Ovary (tissue), 10 donors: ENCODE measurements at places on chromosomes 12 and 14. TPM values are rescaled to one million over a fixed set of nuclear protein-coding genes. Genes with fewer than 3 reads are reported as not detected.

TMPRSS12 gene
- not detected for total RNA-seq

GTF2A1 gene
- total RNA-seq = 32.9 TPM

FAR2 gene
- 0.86 TPM for total RNA-seq

BCDIN3D gene
- 5.8 TPM for total RNA-seq

ZC2HC1C gene
- 1.3 TPM for total RNA-seq

HHIPL1 gene
- 3.8 TPM for total RNA-seq

LRIG3 gene
- 59.4 TPM for total RNA-seq

GRCh38 chr14:81042438-81042837 lies 87.0 kb downstream of the TSHR start:
- no peaks in the 10 kb centered on the region for H3K27me3 ChIP-seq
- H3K4me3 ChIP-seq = no peak overlapping the region
- H3K27ac ChIP-seq = no peak overlapping the region
- no peaks in the 10 kb centered on the region for H3K36me3 ChIP-seq

DNA sequence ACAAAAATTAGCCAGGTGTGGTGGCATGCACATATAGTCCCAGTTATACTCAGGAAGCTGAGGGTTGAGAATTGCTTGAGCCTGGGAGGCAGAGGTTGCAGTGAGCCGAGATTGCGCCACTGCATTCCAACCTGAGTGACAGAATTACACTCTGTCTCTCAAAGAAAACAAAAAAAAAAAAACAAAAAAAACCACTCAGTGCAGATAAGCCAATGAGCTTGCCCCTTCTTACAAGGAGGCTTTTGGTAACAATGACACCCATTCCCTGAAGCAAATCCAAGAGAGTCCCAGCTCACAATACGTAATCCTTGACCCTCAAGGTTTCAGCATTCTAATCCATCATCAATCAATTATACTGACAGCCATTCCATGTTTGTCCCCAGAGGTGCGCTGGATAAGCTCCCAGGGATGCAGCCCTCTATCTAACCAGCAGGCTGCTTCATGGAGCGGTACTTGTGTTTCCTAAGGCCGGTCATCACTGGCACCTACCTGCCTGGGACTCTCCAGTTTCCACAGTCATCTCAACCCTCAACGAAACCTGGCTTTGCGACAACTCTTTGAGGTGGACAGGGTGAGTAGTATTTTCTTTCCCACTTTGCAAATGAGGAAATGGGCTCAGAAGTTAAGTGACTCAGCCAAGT lies 12.4 kb downstream of the GCN1 start:
- H3K36me3 ChIP-seq = no peaks in the 10 kb centered on the region
- no peaks in the 10 kb centered on the region for H3K4me1 ChIP-seq
- H3K27me3 ChIP-seq = no peaks in the 10 kb centered on the region
- H3K27ac ChIP-seq = no peak overlapping the region
- H3K4me3 ChIP-seq = no peak overlapping the region

GRCh38 chr12:96874211-96874610 lies 32.8 kb upstream of the NEDD1 start:
- no peaks in the 10 kb centered on the region for H3K36me3 ChIP-seq
- H3K4me1 ChIP-seq = no peaks in the 10 kb centered on the region
- no peaks in the 10 kb centered on the region for H3K27me3 ChIP-seq
- no peak for DNase-seq
- no peak overlapping the region for H3K27ac ChIP-seq

DNA sequence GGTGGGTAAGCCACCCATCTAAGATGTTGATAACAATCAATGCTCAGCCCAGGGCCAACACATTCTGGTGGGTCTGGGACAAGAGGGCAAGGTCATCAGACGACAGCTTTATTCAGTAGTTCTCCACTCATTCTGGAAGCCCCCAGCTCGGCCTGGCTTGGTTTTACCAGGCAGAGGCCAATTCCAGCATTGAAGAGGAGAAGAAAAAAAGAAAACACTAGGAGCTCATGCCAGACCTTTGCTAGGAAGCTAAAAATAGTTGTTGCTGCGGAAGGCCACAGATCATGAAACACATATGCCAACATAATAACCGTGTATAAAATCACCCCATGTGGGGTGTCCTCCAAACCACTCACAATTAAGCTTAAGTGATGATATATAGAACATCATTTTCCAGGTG lies 44.4 kb downstream of the CCDC60 start:
- no peaks in the 10 kb centered on the region for H3K27me3 ChIP-seq
- H3K4me3 ChIP-seq = no peak overlapping the region
- no peaks in the 10 kb centered on the region for H3K36me3 ChIP-seq

GRCh38 chr14:64591809-64592208 lies 42.0 kb downstream of the PPP1R36 start:
- no peak overlapping the region for H3K4me3 ChIP-seq
- no peak for DNase-seq
- H3K27me3 ChIP-seq = no peaks in the 10 kb centered on the region
- no peak overlapping the region for H3K27ac ChIP-seq
- no peaks in the 10 kb centered on the region for H3K4me1 ChIP-seq

DNA sequence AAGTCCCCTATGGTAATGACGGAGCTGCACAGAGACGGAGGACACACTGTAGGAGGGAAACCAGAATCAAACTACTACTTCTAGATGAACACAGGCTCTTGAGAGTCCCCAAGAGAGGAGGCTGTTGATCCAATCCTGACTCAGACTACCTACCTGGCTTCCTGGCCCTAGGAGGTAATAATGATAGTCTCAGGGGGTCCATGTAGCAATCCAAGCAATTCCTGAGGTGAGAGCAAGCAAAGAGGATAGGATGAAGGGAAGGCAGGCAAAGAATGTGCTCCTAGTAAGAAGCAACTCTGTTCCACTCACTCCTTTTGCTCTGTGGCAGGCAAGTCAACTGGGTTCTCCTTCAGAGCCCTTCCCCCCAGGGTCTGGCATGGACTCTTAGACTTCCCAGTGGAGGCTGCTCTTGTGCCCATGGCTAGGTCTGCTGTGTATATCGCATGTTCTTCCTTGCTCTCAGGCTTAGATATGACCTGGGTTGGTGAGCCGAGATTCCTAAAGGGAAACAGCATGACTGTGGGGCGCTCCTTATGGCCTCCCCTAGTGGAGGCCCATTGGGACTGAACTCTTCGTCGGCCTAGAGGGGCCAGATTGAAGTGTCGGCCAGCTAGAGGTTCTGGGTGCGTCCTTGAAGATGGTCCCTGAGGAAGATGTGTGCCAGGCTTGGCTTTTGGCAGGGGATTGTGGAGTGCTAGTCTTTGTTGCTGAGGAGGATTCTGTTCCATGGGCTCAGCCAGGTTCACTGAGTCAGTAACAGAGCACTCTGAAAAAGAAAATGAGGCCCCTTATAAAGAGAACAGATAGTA lies 2.1 kb downstream of the TINF2 start:
- H3K4me3 ChIP-seq = no peak overlapping the region
- no peaks in the 10 kb centered on the region for H3K36me3 ChIP-seq
- peaks cover 7% of the 10 kb centered on the region for H3K4me1 ChIP-seq
- no peaks in the 10 kb centered on the region for H3K27me3 ChIP-seq

- H3K27me3 ChIP-seq = no peaks in the 10 kb centered on the region
- no peaks in the 10 kb centered on the region for H3K36me3 ChIP-seq
- H3K4me1 ChIP-seq = no peaks in the 10 kb centered on the region
- no peak overlapping the region for H3K4me3 ChIP-seq
These were observed 6.7 kb upstream of the CLEC7A start for GRCh38 chr12:10136637-10137205.

DNA sequence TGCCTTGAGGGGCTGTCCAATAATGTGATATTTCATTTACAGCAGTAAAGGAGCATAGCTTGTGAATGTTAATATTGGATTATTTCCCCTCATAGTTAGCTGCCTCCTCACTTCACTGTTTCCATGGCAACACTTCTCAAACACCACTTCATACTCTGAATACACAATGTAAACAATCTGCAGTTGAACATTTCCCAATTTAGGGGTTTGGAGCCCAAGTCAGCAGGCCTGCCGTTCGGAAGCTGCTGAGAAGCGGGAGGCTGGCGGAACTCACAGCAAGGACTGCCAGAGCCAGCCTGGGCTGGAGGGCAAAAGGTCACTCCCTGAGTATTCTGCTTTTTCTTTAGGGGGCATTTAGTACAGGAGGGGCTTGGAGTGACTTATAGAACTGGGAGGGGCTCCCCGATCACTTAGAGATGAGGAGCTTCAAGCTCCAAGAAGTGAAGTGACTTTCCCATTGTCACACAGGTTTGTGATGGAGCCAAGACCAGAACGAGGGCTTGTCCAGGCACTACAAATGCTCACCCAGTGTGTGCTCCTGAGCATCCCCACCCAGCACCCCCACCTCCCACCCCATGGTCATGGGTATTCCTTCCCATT lies 12.1 kb upstream of the SLC24A4 start:
- no peaks in the 10 kb centered on the region for H3K27me3 ChIP-seq
- H3K4me3 ChIP-seq = no peak overlapping the region
- DNase-seq = no peak
- H3K27ac ChIP-seq = no peak overlapping the region
- H3K4me1 ChIP-seq = no peaks in the 10 kb centered on the region

DNA sequence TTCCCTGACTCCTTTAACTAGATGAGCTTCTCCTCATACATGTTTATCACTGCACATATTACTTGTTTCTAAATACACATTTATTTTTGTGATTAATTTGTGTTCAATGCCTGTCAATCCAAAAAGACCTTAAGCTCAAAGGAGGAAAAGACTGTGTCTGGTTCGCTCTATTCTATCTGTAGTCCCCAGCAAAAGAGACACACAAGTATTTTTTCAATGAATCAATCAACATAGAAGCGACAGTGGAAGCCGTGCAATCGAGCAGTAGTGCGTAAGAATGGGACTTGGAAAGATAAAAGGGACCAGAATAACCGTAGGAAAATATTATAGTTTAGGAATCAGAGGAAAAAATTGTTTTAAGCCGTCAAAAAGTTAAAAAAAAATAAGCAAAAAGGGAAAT lies 951 bp downstream of the WDHD1 start:
- H3K4me3 ChIP-seq = peak overlapping the region; percentile 83
- DNase-seq = no peak
- no peak overlapping the region for H3K27ac ChIP-seq
- H3K27me3 ChIP-seq = no peaks in the 10 kb centered on the region
- H3K36me3 ChIP-seq = no peaks in the 10 kb centered on the region

- H3K4me1 ChIP-seq = no peaks in the 10 kb centered on the region
- no peak overlapping the region for H3K4me3 ChIP-seq
- peak; percentile 71 for DNase-seq
- no peak overlapping the region for H3K27ac ChIP-seq
- no peaks in the 10 kb centered on the region for H3K36me3 ChIP-seq
These were observed 14.7 kb upstream of the TEAD4 start for GRCh38 chr12:2944401-2945047.

DNA sequence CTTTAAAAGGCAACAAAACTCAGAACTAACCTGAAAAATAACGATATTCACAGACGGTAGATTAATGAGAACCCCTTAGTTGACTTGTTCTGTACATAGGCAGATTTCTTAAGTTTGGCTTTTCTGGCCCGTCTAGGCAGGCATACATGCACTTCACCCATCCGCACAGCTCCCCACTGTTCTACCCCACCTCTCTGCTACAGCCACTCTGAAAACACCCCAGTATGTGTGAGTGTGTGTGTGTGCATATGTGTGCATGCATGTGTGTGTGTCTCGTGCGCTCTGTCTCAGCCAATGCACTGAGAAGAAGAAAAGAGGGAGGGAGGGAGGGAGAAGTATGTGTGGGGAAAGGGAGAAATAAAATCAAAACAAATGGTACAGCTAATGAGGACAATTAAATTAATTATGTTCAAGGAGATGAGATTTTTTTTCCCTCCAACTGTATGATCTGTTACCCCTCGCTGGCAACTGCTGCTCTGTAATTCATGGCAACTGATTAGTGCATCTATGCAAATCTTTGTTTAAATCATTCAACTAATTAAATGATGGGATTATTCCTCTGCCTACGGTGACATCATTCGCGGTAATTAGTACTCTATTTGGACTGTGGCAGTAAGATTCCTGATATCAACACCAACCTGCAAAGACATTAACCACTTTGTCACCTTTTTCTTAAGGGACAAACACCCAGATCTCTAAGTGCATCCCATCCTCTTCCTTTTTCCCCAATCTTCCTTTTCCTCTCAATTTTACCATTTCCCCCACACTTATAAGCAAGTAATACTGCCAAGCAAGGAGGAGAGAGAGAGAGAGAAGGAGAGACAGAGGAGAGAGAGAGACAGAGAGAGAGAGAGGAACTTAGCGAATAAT lies 2.2 kb upstream of the LMO3 start:
- no peaks in the 10 kb centered on the region for H3K36me3 ChIP-seq
- H3K27me3 ChIP-seq = no peaks in the 10 kb centered on the region
- H3K27ac ChIP-seq = no peak overlapping the region
- no peak for DNase-seq

GRCh38 chr12:63990828-63991547 lies 146.5 kb downstream of the SRGAP1 start:
- H3K4me1 ChIP-seq = no peaks in the 10 kb centered on the region
- no peak for DNase-seq
- H3K27me3 ChIP-seq = no peaks in the 10 kb centered on the region
- no peak overlapping the region for H3K27ac ChIP-seq
- H3K4me3 ChIP-seq = no peak overlapping the region

- H3K36me3 ChIP-seq = no peaks in the 10 kb centered on the region
- H3K4me1 ChIP-seq = no peaks in the 10 kb centered on the region
- peak overlapping the region; percentile 93 for H3K4me3 ChIP-seq
- H3K27me3 ChIP-seq = no peaks in the 10 kb centered on the region
- peak; percentile 89 for DNase-seq
- peak overlapping the region; percentile 64 for H3K27ac ChIP-seq
These were observed 19.0 kb upstream of the RNASE12 start for GRCh38 chr14:20610002-20610765.

DNA sequence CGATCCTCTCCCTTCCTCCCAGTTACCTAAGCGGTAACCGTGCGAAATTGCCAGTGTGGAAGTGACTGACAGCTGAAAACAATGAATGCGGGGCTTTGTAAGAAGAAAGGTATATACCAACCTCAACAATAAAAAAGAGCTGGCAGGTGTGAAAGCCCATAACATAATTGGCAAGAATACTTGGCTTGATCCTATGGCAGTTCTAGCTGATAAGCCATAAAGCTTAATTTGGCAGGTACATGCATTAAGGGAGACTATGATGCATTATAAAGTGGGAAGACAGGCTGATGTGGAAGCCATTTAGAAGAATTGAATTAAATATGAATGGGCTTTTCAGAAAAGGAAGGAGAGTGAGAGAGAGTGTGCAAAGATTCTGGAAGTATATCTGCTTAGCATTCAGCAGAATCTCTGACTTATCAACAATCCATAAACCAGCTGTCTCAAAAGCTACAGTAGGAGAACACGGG lies 71.3 kb downstream of the CRACR2A start:
- no peak overlapping the region for H3K4me3 ChIP-seq
- H3K4me1 ChIP-seq = peaks cover 9% of the 10 kb centered on the region
- H3K27ac ChIP-seq = no peak overlapping the region
- no peaks in the 10 kb centered on the region for H3K27me3 ChIP-seq

DNA sequence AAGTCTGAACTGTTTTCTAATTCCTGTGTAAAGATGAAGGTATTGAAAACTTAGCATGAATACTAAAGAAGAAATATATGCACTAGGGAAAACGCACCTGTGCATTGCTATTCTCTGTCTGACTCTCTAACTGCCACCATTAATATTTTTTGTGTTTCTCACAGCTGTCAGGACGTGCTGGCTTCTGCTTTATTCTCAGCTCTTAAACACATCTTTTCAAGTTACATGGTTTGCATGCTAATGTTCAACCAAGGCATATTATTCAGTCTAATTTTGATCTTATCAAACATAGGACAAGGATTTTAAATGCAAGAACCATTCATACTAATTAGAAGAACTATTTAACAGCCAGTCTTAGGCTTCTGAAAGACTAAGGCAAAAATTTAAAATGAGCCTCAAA lies 187.4 kb downstream of the KLHL28 start:
- no peak for DNase-seq
- no peaks in the 10 kb centered on the region for H3K27me3 ChIP-seq
- H3K36me3 ChIP-seq = no peaks in the 10 kb centered on the region

GRCh38 chr12:103517161-103517560 lies 21.4 kb upstream of the C12orf42 start:
- no peaks in the 10 kb centered on the region for H3K4me1 ChIP-seq
- DNase-seq = no peak
- H3K36me3 ChIP-seq = no peaks in the 10 kb centered on the region
- no peak overlapping the region for H3K4me3 ChIP-seq
- H3K27me3 ChIP-seq = no peaks in the 10 kb centered on the region
